ENCODE measurements at places on chromosomes 1 and 21. TPM values are rescaled to one million over a fixed set of nuclear protein-coding genes. Genes with fewer than 3 reads are reported as not detected.
A peak's percentile ranks its signal among the peaks of the same experiment; 100 is the strongest.

Gene GPR153
- polyA plus RNA-seq, result 0.84 TPM

Gene CD247
- polyA plus RNA-seq, result not detected

Gene HSD3B2
- not detected for polyA plus RNA-seq

Gene KNCN
- polyA plus RNA-seq, result not detected

Gene TNFRSF18
- 0.18 TPM for polyA plus RNA-seq

Gene TSPEAR
- polyA plus RNA-seq, result not detected

Gene LCE1C
- not detected for polyA plus RNA-seq

DNA sequence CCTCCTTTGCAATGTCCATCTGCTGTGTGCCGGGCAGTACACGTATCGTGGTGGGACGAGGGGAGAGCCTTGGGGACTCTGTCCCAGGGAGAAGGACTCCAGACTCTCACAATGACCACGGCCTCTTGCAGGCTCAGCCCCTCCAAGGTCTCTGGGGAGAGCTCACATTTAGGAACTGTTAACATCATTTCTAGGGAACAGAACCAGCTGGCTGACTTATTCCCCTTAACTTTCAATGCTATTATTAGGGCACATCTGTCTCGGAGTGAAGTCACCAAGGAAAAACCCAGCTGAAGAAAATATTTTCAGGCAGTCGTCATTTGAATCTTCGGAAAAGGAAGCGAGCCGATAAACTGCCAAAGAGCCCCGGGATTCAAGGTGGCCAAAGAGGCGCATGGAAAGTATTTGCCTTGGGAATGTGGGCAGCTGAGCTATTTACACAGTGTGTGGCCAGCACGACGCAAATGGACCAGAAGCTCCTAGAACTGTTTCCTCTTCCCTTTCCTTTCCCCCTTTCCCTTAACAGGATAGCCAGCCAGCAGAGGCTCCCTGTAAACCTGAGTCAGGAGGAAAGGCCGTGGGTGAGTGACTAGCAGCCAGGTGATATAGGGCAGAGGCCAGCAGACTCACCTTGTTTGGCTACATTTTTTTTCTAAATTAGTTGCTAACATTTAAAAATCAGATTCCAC lies 74.5 kb downstream of the ITPKB start:
- peak; percentile 91 for DNase-seq

DNA sequence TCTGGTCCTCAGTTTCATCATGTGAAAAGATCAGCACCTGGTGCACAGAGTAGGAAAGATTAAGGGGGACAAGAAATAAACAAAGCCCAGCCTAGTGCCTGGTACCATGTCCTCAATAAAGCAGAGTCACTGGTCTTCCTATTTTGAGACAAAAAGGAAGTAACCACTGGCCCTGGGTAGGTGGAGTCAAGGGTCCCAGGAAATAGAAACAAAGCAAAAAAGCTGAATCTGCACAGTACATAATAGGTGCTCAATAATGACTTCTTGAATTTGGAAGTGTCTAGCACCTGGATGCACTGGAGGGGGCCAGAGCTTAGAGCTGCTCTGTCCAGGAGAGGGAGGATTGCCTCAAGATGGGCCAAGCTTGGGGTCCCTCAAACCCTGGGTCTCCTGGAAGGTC lies 1.9 kb upstream of the EPHB2 start:
- no peak for DNase-seq

GRCh38 chr1:178660461-178660860 lies 64.6 kb upstream of the RALGPS2 start:
- no peak for DNase-seq

- DNase-seq, result no peak
Measured at GRCh38 chr1:108695535-108695934, 3.4 kb downstream of the PRPF38B start.

GRCh38 chr1:145792484-145792883 lies 31.4 kb downstream of the RNF115 start:
- no peak for DNase-seq

- DNase-seq, result peak; percentile 50
Measured at GRCh38 chr21:41621513-41621912, 113.6 kb upstream of the TMPRSS2 start.

DNA sequence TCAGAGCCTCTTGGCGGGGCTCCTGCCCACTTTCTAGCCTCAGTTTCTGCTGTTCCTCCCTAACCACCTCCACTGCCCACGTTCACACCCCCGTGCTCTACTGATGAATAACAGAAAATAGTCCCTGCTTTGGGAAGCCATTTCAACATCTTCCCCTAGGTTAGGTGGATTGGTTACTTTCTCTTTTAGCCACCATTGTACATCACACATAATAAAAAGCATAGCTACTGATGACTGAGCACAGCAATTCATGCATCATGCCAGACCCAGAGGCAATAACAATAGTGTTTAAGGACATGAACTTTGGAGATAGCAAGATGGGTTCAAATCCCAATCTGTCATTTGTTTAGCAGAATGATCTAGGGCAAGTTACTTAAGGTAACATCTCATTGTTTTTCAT lies 74.6 kb downstream of the COLGALT2 start:
- DNase-seq, result peak; percentile 24

DNA sequence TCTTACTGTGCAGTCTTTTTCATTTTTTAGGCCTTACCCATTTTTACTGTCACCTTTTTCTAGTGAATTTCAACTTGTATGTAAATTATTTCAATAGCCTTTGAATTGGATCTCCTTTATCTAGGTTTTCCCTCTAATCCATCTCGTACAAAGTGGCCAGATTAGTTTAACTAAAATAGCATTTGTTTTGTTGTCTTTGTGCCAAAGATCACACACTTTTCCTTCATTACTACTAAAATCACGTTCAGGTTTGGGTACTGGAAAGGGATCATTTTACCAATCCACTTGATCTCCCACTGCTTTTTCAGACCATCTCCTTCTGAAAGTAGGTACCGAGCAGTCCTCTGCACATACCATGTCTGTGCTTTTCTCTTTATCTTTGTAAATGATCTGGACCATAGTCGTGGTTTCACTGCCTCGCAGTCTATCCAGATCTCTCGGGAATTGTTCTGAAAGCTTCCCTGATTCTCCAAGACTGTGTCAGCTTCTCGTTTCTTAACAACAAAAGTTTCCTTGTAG lies 20.1 kb downstream of the KDM1A start:
- no peak for DNase-seq

GRCh38 chr1:212610575-212610967 lies 2.0 kb downstream of the ATF3 start:
- no peak for DNase-seq

GRCh38 chr1:103156966-103157365 lies 48.6 kb upstream of the COL11A1 start:
- no peak for DNase-seq

DNA sequence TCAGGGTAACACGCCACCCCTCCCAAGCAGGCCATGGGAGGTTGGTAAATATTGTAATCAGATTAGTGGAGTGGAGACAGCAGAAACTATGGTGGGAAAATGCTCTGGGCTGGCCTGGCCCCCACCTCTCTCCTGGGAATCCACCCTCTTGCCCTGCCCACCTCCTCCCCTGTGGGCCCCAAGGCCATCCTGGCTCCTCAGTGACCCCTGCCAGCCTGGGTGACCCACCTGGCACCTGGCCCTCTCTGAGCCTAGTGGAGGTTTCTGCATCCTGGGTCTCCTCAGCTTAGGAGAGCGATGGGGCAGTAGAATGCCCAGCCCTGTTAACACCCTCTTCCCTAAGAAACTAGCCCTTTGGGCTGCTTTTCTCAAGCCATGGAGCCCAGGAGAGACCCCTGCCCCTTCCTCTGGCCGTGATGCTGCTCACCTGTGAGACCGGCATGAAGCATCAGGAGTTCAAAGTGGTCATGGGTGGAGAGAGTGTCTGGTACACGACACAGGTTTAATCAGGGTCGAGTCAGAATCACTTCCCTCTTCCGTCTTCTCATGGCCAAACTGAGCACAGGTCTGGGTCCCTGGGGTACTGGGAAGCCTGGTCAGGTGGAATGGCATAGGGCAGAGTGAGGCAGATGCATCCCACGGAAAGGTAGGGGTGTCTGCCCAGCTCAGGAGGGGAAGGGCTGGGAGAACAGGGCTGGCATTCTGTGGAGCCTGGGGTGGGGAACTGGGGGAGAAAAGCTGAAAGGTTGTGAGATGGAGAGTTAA lies 10.7 kb upstream of the DMBX1 start:
- no peak for DNase-seq

DNA sequence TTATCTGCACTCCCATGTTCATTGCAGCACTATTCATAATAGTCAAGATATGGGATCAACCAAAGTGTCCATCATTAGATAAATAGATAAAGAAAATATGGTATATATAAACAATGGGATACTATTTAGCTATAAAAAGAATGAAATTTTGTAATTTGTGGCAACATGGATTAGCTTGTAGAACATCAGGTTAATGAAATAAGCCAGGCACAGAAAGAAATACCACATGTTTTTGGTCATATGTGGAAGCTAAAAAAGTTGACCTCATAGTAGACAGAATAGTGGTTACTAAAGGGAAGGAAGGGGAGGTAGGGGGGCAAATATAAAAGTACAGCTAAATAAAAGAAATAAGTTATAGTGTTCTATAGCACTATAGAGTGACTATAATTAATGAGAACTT lies 68.5 kb downstream of the SCMH1 start:
- no peak for DNase-seq

DNA sequence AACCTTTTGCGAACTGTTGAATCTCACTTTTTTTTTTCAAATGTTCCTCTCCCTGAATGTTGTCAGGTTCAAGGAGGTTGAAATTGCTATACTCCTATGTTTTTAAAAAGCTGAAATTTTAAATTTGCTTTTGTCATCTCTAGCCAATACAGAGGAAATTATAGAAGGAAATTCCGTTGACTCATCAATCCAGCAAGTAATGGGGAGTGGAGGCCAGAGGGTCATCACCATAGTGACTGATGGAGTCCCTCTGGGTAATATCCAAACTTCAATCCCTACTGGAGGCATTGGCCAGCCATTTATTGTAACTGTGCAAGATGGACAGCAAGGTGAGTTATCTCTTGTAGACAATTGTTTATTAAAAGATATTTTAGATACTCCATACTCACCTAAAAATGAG lies 36.3 kb downstream of the GABPB2 start:
- peak; percentile 56 for DNase-seq

GRCh38 chr1:108663074-108663473 lies 2.2 kb upstream of the HENMT1 start:
- DNase-seq, result peak; percentile 4

- DNase-seq, result no peak
Measured at GRCh38 chr1:208139434-208140045, 104.6 kb downstream of the PLXNA2 start.

DNA sequence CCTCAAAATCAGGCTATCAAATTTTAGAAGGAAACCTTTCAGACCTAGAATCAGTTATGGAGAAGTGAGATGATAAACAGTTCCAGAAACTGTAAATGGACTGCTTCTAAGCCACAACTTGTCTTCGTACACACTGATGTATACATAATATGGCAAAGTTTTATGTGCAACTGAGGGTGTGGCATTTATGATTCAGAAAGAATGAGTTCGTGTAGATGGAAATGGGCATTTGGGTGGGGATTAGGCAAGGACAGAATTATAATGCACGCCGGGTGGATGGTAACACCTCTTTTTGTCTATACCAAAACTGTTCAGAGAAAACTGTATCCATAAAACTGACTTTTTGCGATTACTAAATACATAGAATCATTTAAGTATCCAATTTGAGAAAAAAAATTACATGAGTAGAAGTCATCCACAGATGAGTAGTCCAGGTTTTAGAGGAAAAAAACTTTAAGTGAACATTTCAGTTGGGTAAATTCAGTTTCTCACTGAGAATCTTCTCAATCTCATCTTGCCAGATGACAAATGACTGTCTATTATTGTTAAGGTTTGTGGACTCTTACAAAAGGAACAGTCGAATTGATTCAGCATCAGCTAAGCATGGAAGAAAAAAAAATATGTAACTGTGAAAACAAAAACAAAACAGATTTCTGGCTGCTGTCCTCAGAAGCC lies 22.5 kb downstream of the ERRFI1 start:
- peak; percentile 57 for DNase-seq

Measured in GM23248 (cell line).